ENCODE measurements at places on chromosomes 5 and 9.

- peak; percentile 66 for DNase-seq
These were observed 82.1 kb upstream of the IL33 start for GRCh38 chr9:6133346-6134063.

DNA sequence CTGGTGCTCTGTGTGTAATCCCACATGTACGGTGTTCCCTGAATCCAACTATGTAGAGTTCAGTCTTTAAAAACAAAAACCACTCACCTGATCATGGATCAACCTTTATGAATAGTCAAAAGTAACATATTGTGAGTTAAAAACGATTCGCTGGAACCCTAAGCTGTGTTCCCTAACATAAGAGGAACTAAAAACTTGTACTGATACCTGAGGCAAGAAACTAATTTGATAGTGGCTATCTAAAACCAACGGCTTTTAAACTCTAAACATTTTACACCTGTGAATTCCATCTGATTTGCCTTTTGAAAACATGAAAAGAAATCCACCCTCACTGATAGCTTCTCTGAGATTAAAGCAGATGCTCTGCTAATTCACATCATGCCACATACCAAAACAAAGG, 101.5 kb downstream of the DEPDC1B start:
- peak; percentile 26 for DNase-seq

- no peak for DNase-seq
These were observed 298.4 kb downstream of the EBF1 start for GRCh38 chr5:158801268-158801667.

GRCh38 chr9:13158986-13159385, 120.5 kb downstream of the MPDZ start:
- no peak for DNase-seq

GRCh38 chr9:112081918-112082729, 93.0 kb downstream of the SUSD1 start:
- DNase-seq, result no peak

GRCh38 chr9:134768709-134769351, 111.8 kb upstream of the FCN2 start:
- DNase-seq, result peak; percentile 75

DNA sequence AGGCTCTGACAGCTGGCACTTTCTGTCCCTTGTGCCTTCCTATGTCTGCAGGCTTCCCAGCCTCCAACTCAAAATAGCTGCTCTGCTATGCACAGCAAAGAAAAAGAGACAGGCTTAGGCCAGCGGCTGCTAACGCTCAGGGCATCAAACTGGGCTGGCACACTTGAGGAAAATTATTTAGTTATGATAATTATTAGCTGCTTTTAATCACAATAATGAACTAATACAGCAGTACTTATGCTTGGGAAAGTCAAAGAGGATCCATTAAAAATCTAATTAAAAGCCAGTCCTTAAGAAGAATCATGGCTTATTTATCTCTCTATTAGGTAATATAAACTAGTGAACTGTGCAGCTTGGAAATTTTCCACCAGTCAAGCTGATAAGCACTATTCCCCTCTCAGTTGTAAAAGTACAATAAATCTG, 233.2 kb downstream of the SLIT3 start:
- no peak for DNase-seq

DNA sequence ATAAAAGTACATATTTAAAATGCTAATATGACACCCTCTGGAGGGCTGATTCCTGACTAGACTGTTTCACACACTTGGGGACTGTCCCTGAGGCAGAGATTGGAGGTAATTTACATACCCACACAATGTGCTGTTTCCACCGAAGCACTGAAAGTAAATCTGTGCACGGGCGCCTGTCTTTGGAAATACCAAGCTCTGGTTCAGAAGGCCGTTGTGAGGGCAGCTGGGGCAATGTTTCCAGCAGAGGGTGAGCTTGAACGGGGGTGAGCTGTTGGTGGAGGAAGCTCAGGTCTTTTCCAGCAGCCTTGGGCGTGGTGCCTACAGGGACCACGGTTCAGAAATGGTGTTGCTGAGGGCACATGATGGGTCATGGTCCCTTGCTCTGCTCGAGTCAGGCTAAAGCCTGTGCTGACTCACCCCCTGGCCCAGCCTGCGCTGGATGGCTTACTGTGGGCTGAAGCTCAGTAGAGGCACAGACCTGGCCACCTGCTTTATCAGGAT, 25.8 kb upstream of the HMCN2 start:
- no peak for DNase-seq
